Stimulated activated naive CD8-positive, alpha-beta T cell treated with anti-CD3 and anti-CD28 coated beads, Interleukin-15, Interleukin-2, amounts not matched to agents 100 U/mL and 50 U/mL, for 24 hours (primary cell): ENCODE measurements at places on chromosomes 3 and 15.

- no peak for DNase-seq
These were observed 66.5 kb upstream of the SKOR1 start for GRCh38 chr15:67758619-67759300.

DNA sequence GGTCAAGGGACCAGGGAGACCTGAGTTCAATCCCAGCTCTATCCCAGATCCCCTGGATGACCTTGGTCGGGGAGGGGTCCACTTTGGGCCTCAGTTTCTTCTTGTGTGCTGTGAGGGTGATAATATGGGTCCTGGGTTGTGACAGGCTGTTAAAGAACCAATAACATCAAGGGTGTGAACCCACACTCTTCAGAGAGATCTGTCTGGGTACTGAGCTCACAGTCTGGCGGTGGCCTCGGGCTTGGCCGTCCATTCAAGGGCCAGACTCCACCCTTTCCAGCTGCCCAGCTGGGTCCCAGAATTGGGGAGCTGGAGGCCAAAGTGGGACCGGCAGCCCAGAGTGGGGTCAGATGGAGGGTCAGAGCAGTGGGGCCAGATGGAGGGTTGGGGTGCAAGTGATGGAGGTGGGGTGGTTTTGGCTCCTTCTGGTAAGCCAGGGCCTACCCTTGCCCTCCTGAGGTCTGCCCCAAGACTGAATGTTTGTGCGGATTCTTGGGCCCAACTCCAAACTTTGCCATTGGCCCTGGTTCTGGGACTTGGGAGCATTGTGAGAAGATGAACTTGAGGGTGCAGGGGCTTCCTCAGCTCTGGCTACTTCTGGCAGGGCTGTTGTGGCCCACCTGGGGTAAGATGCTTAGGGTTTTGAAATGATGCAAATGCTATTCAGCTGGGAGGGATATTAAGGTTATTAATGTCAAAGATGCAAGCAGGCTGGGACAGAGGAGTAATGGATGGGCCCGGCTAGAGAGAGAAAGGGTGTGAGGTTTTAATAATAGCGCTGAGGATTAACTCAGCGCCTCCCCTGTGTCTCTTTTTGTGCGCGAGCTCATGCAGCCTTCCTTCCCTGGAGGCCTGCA, 1.5 kb downstream of the CORO2B start:
- DNase-seq, result no peak

DNA sequence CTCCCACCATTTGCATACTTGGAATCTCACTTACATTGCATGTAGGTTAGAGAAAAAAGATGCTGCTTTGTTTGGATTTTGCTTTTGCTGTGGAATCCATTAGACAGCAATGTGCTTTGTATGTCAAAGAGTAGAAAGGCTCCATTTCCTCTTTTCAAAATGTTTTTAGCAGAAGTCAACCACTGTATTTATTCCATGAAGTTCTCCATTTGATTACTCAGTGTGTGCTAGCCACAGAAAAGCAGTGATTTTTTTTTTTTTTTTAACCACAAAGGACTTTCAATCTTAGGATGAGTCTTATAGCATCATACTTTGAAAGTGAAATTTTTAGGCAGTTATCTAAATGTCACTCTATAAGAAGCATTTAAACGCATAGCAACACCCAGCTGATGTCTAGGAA, 285.0 kb upstream of the ADAMTS9 start:
- DNase-seq, result no peak

GRCh38 chr15:35827141-35827540, 281.2 kb upstream of the DPH6 start:
- DNase-seq, result no peak

GRCh38 chr15:68298882-68299381, 21.4 kb downstream of the FEM1B start:
- DNase-seq, result no peak

GRCh38 chr3:186075931-186076567, 32.8 kb downstream of the ETV5 start:
- no peak for DNase-seq

GRCh38 chr15:95937128-95937528, 393.4 kb upstream of the NR2F2 start:
- no peak for DNase-seq

GRCh38 chr3:175659670-175660350, 800.7 kb downstream of the NAALADL2 start:
- no peak for DNase-seq

DNA sequence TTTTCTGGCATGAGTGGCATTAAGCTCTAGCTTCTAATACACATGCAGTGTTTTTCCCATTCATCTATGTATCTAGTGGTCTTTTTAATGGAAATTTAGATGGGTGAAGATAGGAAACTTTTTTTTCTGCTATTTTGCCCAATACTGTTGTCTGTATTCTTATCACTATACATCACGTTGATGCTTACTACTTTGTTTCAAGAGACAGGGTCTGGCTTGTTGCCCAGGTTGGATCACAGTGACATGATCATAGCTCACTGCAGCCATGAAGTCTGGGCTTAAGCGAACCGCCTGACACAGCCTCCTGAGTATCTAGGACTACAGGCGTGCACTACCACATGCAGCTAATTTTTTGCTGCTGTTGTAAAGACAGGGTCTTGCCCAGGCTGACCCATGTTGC, 84.6 kb downstream of the PEAK1 start:
- no peak for DNase-seq

DNA sequence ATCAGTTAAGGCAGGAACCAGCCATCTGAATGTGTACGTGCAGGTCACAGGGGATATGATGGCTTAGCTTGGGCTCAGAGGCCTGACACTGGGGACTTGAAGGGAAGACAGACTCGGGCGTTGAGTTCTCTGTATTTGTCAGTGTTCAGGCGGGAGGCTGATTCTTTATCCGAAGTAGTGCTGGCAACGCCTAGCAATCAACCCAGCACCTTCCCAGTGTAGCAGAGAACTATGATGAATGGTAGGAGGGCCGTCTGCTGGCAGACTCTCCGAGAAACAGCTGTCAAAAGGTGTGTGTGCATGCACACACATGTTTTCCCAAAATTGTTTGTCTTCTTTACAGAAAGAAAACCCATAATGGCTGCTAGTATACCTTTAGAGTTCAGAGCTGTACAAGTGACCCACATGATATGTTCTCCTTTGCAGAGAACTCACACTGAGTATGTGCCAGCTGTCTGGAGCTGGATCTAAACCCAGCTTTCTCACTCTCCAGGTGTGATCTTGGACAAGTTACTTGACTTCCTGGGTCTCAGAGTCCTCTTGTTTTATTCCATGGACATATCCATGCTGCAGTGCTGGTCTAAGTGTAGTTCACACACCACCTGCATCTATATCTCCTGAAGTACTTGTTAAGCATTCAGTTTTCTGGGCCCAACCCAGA, 74.5 kb upstream of the LARS2 start:
- DNase-seq, result no peak

GRCh38 chr15:95267481-95267880, 1036.1 kb downstream of the MCTP2 start:
- no peak for DNase-seq

DNA sequence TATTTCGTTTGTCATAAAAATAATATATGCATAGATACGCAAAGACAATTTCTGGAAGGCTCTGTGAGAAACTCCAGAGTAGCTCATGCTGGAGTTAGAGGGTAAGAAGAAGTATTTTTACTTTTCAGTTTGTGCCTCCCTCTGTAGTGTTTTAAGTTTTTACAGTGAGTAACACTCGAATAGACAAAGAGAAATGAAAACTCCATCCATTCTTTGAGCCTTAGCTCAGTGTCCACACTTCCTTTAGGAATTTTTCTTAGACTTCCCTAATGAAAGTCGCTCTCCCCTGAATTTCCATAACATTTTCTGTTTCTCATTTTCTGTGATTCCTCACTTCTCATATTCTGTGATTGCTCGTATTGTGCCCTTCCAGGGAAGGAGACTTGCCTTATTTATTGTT, 2.1 kb downstream of the BLOC1S6 start:
- no peak for DNase-seq

- no peak for DNase-seq
These were observed 51.5 kb downstream of the MAP4 start for GRCh38 chr3:47964740-47965139.

DNA sequence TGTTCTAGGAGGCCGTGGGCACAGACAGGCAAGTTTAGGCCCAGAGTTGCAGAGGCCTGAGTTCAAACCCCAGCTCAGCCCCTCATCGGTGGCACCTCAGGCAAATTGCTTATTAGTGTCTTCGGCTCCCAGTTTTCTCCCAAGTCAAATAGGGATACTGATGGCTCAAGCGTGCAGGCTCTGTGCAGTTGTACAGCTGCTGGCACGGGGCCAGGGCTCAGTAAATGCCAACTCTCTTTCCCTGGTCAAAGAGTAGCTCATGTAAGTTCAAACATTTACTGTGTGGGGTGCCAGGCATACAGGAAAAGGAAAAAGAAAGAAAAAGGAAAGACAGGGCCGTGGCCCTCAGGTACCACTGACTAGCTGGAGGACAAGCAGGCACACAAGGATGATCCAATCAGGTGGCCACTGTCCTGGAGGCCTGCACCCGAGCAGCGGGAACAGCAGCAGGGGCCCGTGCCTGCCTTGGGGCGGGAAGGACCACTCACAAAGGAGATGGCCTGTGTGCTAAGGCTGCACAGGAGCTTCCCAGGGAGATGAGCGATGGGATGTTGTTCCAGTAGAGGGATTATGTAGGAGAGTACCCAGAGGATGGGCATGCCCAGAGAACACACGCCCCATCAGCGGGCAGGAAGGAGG, 70.8 kb downstream of the TBC1D2B start:
- no peak for DNase-seq

- no peak for DNase-seq
These were observed 1.3 kb upstream of the LRRC58 start for GRCh38 chr3:120350401-120350941.

DNA sequence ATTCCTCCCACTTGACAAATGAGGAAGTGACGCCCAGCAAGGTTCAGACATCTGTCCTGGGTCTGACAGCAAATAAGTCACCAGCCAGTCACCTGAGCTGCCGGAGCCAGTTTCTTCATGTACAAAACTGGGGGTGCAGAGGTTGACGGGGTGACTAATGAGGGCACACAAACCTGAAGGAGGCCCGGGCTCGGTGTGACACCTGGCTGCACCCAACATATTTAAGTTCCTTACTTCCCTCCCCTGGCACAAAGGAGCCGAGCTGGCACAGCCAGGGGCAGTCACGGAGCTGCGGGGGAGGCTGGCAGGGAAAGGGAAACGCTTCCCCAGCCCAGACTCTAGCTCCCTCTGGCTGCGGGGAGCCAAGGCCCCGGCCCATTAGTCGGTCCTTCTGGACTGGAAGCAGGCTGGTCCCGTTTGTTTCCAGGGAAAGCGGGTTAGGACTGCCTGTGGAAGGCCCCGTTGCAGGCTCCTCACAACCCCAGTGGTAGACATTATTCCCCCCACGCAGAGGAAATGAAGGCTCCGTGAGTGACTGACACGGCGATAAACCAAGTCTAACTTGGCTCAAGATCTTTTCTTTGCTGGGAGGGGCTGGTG, 2.3 kb downstream of the FBXL22 start:
- DNase-seq, result peak; percentile 59

DNA sequence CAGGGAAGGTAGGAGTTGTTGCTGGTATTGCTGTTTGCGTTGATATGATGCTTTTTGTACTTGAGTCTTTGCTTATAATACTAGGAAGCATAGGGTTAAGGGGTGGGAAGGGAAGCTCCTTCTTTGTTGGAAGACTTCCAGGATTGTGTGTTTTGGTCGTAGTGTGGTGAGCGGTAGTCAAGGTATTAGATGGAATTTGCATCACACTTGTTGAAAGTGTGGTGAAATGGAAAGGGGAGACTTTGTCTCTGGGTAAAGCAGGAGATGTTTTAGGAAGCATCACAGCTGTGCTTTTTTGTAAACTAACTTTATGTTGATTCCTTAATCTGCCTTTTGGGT, 14.9 kb downstream of the IGSF10 start:
- no peak for DNase-seq

GRCh38 chr15:99141943-99142342, 37.1 kb downstream of the SYNM start:
- no peak for DNase-seq

DNA sequence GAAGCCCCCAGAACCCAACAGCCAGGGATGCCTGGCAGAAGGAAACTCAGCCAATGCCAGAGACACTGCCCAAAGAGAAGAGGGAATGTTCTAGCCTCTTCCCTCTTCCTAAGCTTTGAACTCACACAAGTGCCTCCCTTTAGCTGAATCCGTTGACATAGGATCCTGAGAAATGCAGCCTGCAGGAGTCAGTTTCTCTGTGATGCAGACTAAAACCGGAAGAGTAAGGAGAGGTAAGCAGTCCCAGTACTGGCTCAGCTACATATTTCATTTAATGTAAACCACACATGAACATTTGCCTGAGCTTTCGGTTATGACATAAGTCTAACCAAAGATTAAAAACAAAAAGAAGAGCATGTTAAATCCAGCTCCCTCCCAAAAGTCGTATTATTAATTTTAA, 768.7 kb downstream of the TBL1XR1 start:
- no peak for DNase-seq

DNA sequence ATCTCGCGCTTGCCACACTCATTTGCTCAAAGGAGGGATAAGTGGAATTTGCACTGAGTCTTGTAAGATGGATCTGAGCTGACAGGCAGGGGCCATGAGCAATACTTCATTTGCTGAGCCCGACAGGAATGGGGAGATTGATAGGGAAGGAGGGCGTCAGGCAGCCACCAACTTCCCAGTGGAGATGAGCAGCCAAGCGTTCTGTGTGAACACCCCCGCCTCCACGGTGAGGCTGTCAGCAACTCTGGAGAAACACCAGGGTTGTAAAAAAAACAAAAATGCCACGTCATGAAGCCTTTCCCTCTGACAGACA, 36.8 kb downstream of the TLE3 start:
- DNase-seq, result no peak

DNA sequence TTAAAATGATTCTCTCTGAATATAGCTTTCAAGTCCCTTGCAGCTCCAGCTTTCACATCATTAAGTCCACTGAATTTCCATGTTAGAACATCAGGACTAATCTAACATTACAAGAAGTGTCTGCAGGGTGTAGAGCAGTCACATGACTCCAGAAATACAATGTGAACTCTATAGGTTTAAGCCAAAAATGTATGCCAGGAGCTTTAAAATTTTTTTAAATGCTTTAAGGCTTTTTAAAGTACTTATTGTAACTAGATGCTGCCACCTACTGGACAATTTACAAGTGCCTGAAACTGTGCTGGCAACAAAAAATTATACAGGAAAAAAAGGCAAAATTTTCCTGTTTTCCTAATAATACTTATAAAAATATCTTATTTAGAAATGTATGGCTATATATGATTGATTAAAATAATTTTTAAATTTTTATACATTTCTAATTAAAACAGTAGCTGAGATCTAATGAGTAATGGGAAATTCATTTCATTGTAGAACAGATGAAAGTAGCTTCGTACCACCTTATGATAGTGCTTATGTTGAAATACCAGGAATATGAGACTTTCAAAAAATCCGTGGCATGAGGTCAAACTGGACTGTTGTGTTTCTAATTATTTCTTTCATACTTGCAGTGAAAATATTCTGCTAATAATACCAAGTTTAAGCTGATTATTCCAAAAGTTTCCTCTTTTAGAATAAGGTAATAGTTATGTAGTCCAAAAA, 25.7 kb downstream of the FSIP1 start:
- no peak for DNase-seq

DNA sequence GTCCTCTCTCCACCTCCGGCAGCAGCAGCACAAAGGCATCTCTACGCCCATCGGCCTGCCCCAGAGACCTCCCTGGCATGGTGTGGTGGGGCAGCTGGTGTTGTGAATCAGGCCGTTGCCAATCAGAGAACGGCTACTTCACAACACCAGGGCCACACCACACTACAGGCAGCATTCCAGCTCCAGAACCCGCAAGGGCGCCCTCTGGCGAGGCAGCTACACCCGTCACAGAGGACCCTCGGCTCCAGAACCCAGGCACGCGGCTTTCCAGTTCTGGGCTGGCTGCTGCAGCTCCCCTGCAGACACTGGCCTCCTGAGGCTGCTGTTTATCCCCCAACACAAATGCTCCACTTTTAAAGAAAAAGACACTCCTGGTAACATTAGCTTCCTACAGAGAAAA, 127.5 kb upstream of the TOPAZ1 start:
- peak; percentile 61 for DNase-seq

GRCh38 chr3:43894176-43895049, 203.7 kb downstream of the ABHD5 start:
- peak; percentile 51 for DNase-seq
